ENCODE measurements at places on chromosomes 13 and 19.

DNA sequence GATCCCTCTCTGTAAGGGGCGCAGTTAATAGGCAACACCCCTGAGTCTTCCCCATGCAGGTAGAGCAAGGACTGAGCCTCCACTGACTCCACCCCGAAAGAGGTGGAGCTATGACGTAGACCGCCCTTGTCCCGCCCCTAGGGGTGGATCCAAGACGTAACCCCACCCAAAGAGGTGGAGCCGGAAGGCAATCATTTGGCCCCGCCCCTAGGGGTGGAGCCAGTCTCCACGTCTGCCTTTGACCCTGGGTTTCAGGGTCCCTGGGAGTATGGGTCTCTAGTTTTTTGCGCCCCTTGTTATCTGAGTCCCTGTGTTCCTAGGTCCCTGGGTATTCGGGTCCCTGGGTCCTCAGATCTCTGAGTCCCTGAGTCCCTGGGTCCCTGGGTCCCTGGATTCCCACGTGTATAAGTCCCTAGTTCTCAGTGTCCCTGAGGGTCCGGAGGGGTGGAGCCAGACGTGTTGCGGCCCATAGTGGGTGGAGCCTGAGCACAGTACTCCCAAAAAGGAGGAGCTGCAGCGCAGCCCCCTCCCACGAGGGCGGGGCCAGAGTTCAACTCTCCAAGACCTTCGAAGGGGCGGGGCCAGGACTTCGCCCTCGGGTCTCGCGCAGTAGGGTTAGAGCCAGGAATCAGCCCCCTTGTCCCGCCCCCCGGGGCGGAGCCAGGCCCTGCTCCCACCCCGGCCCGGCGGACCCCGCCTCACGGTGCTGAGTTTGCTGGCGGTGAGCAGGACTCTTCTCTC lies 5.3 kb downstream of the DENND1C start:
- DNase-seq = peak; percentile 56

DNA sequence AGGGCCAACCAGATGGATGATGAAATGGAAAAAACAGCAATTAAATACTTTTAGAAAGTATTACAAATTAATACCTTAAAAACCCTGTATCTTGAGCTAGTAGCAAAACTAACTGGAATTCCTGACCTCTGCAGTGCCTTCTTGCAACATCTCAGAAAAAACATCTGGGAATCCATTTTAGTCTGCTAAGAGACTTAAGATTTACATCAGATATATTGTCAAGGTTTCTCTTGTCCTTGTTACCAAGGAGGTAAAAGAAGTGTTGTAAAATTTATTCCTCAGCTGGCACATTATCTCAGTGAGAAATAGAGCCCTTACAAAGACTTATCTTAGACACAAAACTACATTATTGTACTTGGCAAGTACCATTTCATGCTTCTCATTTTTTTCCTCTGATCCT lies 18.5 kb downstream of the KCNRG start:
- no peak for DNase-seq

DNA sequence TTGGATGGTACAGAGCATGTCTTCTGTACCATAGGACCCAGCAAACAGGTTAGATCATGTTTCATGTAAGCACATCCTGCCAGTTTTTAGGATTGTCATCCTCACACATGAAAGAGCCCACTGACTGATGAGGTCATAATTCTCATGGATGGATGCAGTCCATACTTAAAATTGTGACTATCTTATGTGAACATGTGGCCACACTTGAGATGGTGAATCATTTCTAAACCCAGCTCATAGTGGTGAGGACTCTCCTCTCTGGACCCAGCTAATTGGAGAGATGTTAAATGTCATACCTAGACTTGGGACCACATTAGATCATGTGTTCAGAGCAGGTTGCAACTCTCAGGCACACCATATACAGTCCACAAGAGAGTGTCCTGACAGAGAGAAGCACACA lies 24.8 kb upstream of the ZNF254 start:
- DNase-seq = no peak

DNA sequence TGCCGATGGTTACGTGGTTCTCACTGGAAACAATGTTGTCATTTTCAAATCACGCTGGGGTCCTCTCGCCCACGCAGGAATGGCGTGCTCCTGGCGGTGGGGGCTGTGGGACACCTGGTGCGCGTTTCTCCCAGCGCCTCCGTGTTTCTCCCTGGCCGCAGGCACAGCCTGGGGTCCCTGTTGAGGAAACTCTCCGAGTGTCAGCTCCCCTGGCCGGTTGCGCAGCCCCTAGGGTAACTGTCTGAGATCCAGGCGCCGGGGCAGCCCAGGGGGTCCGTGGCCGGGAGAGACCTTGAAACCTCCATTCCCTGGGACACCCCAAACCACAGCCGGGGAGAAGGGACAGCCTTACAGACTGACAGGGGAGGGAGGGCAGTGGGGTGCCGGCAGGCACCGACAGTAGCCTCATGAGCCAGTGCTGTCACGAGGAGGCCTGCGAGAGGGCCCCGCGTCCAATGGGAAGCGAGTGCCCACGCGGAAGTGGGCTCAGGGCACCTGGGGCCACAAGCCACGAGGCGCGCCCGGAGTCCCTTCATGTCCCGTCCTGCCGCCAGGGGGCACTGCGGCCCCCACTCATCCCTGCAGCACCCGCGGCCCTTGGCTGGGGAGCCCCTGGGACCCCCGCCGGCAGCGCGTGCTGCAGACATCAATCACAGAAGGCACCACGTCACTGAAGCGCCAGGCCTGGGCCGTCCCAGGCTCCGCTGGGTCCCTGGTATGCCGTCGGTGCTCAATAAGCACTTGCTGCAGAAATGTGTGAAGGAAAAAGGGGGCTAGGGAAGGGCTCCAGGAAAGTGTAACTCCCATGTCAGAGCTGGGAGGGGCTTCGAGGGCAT lies 9.5 kb downstream of the ADAMTSL5 start:
- peak; percentile 73 for DNase-seq

GRCh38 chr13:109810761-109811510 lies 24.6 kb upstream of the IRS2 start:
- no peak for DNase-seq

GRCh38 chr19:28350673-28351072 lies 862.3 kb downstream of the UQCRFS1 start:
- no peak for DNase-seq

DNA sequence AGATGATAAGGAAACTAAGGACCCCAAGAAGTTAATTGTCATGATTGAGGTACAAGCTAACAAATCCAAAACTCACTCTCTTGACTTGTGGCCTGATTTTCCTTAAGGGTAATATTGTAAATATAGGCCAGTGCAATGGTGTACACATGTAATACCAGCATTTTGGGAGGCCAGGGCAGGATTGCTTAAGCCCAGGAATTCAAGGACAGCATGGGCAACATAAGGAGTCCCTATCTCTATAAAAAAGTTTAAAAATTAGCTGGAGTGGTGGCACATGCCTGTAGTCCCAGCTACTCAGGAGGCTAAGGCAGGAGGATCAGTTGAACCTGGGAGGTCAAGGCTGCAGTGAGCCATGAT lies 28.7 kb upstream of the GARRE1 start:
- DNase-seq = no peak

- no peak for DNase-seq
Observed at GRCh38 chr13:49443357-49443703, 534 bp downstream of the CAB39L start.

DNA sequence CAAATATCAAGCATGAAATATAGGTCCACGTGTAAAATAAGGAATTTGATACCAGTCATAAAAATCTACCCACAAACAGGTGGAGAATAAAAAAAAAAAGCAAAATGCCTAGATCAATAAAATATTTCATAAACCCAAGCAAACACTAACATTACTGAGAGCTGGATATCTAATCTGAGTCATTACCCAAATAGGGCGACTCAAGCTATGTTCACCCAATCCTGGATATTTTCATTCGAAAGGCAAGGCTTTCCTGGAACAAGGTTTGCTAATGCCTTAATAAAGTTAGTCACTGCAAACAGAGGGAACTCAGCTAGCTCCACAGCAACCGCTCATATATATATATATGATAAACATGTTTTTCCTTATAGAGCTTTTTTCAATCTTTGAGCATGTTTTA lies 33.5 kb upstream of the TM9SF2 start:
- no peak for DNase-seq

GRCh38 chr13:44243198-44243857 lies 130.3 kb upstream of the SERP2 start:
- DNase-seq = no peak

DNA sequence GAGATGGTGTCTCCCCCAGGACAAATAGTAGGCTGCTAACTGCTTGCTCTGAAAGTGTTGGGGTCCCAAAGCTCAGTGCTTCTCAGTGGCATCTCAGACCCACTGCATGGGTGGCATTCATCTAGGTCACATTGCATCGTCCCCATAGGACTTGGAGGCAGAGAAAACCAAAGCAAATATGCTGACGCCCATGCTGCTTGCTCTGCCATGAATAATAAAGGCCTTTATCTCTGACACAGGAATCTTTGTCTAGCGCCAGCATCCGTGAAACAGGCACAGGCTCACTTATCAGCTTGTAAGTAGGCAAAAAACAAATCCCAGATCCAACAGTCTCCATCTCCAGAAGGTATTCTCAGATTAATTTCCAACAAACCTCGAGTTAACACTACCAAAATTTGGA lies 18.9 kb upstream of the IPO5 start:
- no peak for DNase-seq

- no peak for DNase-seq
Observed at GRCh38 chr13:106230450-106230849, 305.0 kb downstream of the EFNB2 start.

All from activated naive CD4-positive, alpha-beta T cell treated with Interleukin-2 at 50 U/mL for 16 hours (primary cell).